Smooth muscle cell of the umbilical artery (primary cell): ENCODE measurements at places on chromosomes 5 and 9. TPM values are rescaled to one million over a fixed set of nuclear protein-coding genes. Genes with fewer than 3 reads are reported as not detected.

PROB1 gene
- total RNA-seq, result 0.59 and 0.78 TPM in 2 replicates

NAA35 gene
- total RNA-seq, result 23.8 and 36.1 TPM in 2 replicates

IDNK gene
- total RNA-seq, result 1.5 and 1.7 TPM in 2 replicates

HRH2 gene
- total RNA-seq, result not detected in 2 replicates

IL3 gene
- not detected in 2 replicates for total RNA-seq

RGS7BP gene
- total RNA-seq, result 0.18 and 0.30 TPM in 2 replicates

FAM163B gene
- 0.30 TPM in 1 of 2 replicates, not detected in the other for total RNA-seq

GABRA1 gene
- 0.30 TPM in 1 of 2 replicates, not detected in the other for total RNA-seq
